Chondrocyte (in vitro differentiated cells): ENCODE measurements at places on chromosomes 2 and 18.

DNA sequence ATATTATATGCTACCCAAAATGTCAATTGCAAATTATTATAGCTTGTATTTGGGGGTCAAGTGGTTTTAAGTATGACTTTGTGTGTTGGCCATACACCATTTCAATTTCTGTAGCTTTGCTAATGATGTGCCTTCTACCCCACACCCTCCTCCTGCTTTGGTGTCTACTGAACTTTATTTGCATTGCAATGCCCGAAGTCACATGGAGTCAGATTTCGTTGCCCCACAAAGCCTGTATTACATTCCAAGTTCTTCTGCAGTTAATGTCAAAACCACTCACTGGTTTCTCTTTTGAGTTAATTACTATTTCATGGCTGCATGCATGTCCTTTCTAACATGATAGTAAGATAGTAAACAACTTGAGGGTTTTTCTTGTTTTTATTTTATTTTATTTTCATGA is 528.9 kb downstream of the RIT2 start:
- DNase-seq, result no peak

GRCh38 chr2:197247083-197247482 is 63.5 kb downstream of the ANKRD44 start:
- DNase-seq, result no peak

- no peak for DNase-seq
These were observed 27.3 kb downstream of the LAMA3 start for GRCh38 chr18:23716516-23716915.

DNA sequence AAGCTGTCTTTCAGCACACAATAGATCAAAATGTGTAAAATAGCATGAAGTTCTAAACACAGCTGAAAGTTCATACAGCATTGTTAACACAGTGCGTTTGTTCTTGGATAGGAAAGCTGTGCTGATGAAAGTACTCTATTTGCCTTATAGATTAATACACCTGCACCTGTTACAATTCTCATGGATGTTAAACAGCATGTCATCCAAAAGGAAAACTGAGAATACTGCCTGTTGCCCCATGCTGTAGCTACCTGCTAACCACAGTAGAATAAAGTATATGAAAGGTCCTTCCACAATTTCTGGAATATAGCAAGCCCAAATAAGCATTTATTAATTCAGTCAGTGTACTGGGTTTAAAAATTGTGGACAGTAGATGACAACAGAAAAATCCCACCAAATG is 166.7 kb upstream of the DTNA start:
- no peak for DNase-seq

- DNase-seq, result no peak
These were observed 122.4 kb downstream of the HIBCH start for GRCh38 chr2:190197143-190197720.

DNA sequence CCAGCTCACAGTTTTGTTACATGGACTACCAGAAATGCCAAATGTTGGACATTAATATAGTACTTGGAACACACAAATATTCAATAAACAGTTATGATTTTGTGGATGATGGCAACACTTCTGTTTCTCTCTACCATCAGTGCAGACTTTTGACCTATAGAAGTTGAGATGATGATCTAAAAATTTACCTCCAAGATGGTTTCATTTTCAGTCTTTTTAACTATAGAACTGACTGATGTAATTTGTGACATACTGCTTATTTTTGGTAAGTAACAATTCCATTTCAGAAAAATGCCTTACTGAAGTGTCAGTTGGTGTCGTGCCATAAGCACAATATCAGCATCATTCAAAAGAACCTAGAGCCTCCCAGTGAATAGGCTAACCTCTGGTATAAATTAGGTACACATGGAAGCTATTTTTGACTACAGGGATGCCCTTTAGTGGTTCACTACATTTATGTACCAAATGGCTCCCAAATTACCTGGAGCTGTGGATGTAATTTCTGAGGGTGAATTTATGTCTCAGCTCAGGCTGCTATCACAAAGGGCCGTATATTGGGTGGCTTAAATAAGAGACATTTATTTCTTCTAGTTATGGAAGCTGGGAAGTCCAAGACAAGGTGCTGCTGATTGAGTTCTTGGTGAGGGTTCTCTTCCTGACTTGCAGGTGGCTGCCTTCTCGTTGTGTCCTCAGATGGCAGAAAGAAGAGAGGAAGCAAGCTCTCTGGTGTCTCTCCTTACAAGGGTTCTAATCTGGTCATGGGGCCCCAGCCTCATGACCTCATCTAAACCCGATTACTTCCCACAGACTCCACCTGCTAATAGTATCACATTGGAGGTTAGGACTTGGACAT is 66.5 kb downstream of the ALPK2 start:
- no peak for DNase-seq

DNA sequence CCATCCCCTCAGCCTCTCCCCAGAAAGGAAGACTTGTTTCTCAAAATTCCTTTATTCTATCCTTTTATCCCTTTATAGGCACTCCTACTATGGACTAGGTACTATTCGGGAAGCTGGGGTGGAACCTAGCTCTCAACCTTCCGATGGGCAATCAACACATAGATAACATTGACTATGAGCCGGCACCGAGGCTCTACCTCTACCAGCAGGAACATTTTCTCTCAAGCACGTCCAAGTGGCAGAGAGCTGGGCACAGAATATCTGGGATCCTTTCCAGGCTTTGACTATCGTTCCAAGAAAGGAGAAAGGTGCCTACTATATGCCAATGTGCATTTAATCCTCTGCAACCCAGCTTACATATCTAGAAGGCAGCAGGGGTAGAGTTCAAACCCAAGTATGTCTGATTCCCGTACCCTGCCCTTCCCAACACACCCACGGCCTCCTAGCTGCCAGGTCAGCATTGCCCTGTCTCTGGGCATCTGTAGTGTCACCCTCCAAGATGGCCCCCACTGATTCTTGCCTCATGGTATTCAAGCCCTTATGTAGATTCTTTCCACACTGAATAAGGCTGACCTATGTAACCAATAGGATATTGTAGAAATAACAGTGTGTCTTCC is 28.3 kb downstream of the TNS1 start:
- no peak for DNase-seq

GRCh38 chr2:97699765-97700444 is 13.5 kb upstream of the ZAP70 start:
- DNase-seq, result no peak

DNA sequence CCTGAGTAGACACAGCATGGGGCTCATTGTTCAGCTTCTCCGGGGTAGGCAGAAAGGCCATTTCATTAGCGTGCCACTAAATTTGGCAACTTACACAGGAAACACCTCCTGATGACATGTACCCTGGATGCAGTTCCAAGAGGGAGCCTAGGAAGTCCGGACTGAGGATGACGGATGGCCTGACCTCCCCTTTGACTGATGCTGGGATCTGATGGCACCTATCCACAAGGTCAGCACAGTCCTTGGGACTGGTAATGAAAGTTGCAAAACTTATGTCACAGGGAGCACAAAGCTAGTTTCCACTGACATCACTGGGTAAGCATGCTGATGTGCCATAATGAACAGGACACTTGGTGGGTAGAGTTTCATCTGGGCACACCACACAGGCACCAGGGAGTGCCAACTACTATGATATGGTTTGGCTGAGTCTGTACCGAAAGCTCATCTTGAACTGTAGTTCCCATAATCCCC is 126.7 kb upstream of the ARL4C start:
- DNase-seq, result no peak

GRCh38 chr2:83359336-83359735 is 1099.7 kb downstream of the SUCLG1 start:
- no peak for DNase-seq

- DNase-seq, result no peak
These were observed 20.8 kb upstream of the MYO3B start for GRCh38 chr2:170157025-170157684.

- no peak for DNase-seq
These were observed 1.1 kb upstream of the PPP3R1 start for GRCh38 chr2:68253219-68254068.

- DNase-seq, result no peak
These were observed 906.1 kb downstream of the SLC4A3 start for GRCh38 chr2:220533485-220533884.

DNA sequence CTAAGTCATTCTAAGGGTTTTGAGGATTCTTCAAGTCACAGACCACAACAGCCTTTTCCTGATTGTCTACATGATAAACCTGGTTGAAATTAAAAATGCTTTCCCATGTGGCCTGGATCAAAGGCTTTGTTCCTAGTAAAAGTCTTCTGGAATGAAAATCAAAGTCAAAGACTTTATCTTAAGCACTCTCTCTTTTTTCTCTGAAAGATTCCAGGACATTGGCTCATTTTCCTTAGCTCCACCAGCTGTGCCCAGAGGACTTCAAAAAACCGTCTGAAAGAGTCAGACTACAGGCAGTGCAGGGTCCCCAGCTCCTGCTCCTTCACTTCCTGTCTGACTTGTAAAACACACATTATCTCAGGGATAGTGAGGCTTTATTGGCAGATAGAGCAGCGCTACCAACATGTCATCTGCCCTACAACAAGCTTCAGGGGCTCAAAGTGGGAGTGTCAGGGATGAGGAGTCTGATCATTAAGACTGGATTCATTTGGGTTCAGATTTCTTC is 148.2 kb downstream of the ESCO1 start:
- no peak for DNase-seq

DNA sequence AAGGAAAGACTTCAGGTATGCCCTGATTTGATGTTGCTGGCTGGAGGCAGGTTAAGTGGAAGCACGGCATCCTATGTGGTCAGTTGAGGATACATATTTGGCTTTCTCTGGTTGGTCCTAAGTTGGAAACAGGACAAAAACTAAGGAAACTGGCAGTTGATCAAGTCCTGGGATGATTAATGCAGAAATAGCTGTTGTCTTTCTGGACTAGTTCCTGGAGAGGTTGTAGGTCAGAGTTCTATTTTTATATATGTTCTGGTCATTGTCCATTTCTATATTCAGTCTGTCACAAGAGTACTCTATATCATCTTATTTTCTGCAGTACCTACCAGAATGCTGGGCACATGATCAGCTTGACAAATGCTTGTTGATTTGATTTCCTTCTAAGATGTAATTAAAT is 4.0 kb upstream of the SLC35F5 start:
- DNase-seq, result no peak

- DNase-seq, result no peak
These were observed 10.1 kb upstream of the NEU4 start for GRCh38 chr2:241798631-241799521.

- DNase-seq, result no peak
These were observed 17.7 kb downstream of the PAX8 start for GRCh38 chr2:113260991-113261390.

DNA sequence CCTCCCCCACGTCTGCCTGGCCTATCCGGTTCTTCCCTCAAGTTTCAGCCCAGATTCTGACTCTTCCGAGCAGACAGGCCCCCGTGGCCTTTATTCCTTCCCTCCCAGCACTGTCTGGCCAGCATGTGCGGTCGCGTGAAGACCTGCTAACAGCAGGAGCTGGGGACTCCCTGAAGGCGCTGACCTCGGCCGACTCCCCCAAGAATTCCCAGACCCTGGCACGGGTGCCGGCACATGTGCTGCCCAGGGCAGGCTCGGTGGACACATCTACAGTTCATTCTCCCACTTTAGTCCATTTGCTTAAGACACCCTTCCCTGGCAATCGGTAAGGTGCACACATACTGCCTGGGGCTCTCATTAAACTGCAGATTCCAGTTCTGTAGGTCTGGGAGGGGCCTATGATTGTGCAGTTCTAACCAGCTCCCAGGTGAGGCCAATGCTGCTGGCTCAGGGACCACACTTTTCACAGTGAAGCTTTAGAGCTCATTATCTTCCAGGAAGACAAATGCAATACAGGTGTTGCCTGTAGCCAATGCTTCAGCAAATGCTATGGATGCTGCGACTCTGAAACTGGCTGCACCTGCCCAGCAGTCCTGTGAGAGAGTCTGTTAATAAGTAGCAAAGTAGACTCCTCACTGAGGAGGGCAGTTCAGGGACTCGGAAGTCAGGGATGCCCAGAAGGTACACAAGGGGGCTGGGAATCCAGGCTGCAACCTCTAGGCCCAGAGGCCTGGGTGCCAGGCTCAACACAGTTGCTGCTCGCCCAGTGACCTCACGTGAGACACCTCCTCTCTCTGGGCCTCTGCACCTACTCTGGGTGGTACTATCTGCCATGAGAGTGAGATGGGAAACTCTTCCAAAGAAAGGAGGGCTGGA is 45.4 kb upstream of the TAF1B start:
- peak; percentile 61 for DNase-seq

GRCh38 chr2:121333834-121334558 is 49.0 kb upstream of the TFCP2L1 start:
- no peak for DNase-seq

DNA sequence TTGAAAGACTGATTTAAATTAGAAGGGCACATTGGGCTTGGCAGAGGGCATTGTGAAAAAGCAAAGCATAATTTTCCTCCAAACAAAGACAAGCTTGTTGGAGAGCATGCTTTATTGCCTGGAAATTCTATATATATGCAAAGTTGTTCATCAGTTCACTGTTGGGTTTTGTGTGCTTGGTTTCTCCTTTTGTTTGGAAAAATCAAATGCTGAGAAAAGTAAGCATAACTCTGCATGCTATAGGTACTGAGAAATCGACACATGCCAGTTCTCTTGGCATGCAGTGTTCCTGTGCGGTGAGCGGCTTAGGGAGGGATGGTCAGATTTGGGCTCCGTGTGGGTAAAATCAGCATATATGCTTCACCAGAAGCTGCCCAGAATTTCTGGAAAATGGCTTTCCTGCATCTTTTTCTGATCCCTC is 161.0 kb downstream of the RAPGEF4 start:
- DNase-seq, result no peak

- DNase-seq, result no peak
These were observed 188.7 kb upstream of the COL3A1 start for GRCh38 chr2:188785490-188785889.

GRCh38 chr18:65721619-65722018 is 29.2 kb upstream of the CDH7 start:
- no peak for DNase-seq

GRCh38 chr2:10016001-10016801 is 27.1 kb upstream of the KLF11 start:
- DNase-seq, result peak; percentile 42

GRCh38 chr2:188028739-188029138 is 262.9 kb upstream of the GULP1 start:
- DNase-seq, result no peak

DNA sequence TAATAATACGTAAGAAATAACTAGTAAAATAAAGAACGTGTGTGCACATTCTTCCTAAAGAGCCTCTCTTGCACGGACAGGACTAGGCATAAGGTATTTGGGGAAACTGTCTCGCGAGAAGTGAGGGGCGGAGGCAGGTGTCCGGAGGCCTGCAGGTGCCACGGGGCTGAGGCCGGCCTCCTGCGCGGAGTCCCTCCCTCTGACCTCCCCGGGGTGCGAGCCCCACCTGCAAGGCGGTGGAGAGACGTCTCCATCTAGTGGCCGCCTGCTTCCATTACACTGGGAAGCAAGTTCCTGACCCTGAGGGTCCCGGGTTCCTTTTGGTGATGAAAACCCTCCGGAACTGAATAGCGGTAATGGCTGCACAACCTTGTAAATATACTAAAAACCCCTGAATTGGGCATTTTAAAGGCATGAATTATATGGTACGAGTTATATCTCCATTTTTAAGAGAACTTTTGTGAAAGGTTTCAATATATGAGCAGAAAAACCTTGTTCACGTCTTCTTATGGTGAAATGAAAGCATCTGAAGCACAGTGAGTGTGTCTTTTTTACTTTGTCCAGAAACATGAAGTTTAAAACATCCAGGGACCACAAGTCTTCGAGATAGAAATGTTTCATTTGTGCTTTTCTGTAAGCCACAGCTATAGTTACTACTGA is 35.5 kb upstream of the CTDP1 start:
- DNase-seq, result no peak

- no peak for DNase-seq
These were observed 34.4 kb upstream of the PDIA6 start for GRCh38 chr2:10847008-10847407.
